ENCODE measurements at places on chromosomes 13 and 19.
A peak's percentile ranks its signal among the peaks of the same experiment; 100 is the strongest.

DNA sequence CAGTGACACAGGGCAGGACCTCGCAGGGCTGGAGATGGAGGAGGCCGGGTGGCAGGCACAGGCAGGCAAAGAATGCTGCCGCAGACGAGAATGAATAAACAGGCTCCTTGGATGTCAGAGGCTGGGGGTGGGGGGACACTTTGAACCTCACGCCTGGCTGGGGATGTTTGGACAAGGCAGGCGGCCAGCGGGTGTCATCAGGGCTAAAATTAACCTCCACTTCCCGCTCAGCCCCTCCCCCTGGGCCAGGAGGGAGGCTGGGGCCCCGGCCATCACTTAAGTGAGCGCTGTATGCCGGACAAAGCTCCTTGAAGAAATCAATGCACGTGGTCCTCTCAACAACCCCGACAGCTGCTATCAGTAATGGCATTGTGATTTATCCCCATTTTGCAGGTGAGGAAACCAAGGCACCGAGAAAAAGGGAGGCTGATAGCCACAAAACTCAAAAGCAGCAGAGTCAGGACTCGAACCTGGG is 10.3 kb upstream of the FUT5 start:
- no peak for DNase-seq

DNA sequence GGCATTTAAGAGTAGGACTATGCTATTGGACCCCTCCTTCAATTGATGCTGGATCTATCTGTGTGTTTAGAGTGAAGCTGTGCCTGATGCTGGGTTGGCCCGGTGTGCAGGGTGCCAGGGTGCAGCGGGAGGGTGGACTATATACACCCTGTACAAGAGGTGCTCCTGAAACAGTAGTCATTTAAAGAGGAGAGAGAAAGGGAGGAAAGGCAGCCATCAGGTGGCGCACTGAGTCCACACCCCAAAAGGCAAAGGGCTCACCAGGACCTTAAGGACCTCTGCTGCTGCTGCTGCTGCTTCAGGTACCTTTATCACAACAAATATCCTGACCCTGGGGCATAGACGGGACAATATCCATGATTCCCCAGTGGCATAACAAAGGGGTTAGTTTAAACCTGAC is 39.4 kb downstream of the ZNF136 start:
- DNase-seq: peak; percentile 9

DNA sequence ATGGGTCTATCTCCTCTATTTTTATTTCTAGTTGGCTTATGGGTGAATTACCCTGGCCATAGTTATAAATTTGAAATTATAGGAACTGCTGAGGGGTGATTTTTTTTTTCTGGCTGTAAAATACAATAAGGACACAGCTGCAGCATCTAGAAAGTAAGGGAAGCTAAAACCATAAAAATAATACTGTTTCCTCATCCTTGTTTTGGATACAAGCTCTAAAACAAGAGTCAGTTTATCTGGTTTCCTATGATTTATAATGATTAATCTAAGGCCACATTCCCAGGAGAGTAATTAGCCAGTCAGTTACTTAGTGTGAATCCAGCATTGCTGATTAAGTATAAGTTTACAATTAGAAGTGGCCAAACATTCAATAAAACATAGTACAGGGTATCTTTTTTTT is 219.1 kb upstream of the NBEA start:
- no peak for DNase-seq

- no peak for DNase-seq
These were observed 176.4 kb downstream of the FLT1 start for GRCh38 chr13:28318496-28318895.

Data from suppressor macrophage (primary cell).